Activated CD4-positive, alpha-beta memory T cell treated with anti-CD3 and anti-CD28 coated beads for 36 hours (primary cell): ENCODE measurements at places on chromosomes 5 and 9. TPM values are rescaled to one million over a fixed set of nuclear protein-coding genes. Genes with fewer than 3 reads are reported as not detected.

DNA sequence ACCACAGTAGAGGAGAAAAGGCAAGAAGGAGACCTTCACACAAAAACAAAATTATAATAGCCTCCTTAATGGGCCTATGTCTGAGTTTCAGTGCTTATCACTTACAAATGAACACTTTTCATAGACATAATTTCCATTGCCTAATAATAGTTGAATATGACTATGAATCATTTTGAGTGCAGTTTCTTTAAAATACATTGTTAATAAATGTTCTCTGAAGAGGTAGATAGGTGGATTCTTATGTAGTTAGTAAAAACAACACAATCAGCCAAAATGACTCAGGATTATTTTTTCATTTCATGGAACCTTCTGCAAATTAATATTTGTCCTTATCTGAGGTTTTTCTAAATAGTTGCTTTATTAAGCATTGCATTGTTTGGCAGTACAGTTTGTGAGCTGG lies 45.6 kb downstream of the DAPK1 start:
- no peak overlapping the region for H3K4me3 ChIP-seq
- no peak for DNase-seq
- no peaks in the 10 kb centered on the region for H3K36me3 ChIP-seq
- no peaks in the 10 kb centered on the region for H3K4me1 ChIP-seq
- H3K27ac ChIP-seq: no peak overlapping the region
- H3K27me3 ChIP-seq: no peaks in the 10 kb centered on the region

Gene GPR21
- total RNA-seq: 0.31 TPM

DNA sequence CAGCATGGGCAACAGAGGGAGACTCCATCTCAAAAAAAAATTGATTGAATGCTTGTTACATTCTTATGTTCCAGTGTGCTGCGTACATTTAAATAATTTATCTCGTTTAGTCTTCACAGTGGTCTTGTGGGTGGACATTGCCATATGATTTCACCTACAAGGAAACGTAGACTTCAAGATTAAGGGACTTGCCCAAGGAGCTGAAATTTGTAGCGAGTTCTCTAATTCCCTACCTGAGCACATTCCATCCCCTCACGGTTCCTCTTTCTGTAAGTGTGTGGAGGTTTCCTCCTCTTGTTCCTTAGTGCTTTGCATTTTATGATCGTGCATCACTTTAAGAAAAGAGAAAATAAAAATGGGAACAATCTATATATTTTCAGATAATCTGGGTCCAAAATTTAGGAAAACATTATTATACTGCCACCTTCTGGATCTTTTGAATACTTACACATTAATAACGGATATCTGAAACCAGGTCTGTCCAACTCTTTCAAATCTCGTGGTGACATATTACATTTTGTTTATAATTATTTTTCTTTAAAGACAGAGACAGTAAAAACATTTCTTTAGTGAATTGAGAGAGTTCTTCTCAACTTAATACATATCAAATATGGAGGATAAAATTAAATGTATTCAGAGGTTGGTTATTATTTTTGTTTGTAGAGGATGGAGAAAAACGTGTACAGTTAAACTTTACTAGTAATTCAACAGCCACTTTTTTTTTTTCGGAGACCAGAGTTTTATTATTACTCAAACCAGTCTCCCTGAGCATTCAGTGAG lies 29.9 kb upstream of the C7 start:
- no peak for DNase-seq
- peaks cover 1% of the 10 kb centered on the region for H3K27me3 ChIP-seq
- peaks cover 4% of the 10 kb centered on the region for H3K4me1 ChIP-seq
- no peak overlapping the region for H3K4me3 ChIP-seq

- H3K36me3 ChIP-seq: no peaks in the 10 kb centered on the region
- peaks cover 4% of the 10 kb centered on the region for H3K4me1 ChIP-seq
- no peak overlapping the region for H3K27ac ChIP-seq
- H3K4me3 ChIP-seq: no peak overlapping the region
Measured at GRCh38 chr5:139900546-139901250, 105.1 kb downstream of the PSD2 start.

- DNase-seq: peak; percentile 13
- peaks cover 40% of the 10 kb centered on the region for H3K27me3 ChIP-seq
- no peaks in the 10 kb centered on the region for H3K36me3 ChIP-seq
Measured at GRCh38 chr5:112419164-112419985, at the start of gene EPB41L4A. EPB41L4A (minus strand) TSS chr5:112419277; CDS start chr5:112419039, 238 bp downstream.

DNA sequence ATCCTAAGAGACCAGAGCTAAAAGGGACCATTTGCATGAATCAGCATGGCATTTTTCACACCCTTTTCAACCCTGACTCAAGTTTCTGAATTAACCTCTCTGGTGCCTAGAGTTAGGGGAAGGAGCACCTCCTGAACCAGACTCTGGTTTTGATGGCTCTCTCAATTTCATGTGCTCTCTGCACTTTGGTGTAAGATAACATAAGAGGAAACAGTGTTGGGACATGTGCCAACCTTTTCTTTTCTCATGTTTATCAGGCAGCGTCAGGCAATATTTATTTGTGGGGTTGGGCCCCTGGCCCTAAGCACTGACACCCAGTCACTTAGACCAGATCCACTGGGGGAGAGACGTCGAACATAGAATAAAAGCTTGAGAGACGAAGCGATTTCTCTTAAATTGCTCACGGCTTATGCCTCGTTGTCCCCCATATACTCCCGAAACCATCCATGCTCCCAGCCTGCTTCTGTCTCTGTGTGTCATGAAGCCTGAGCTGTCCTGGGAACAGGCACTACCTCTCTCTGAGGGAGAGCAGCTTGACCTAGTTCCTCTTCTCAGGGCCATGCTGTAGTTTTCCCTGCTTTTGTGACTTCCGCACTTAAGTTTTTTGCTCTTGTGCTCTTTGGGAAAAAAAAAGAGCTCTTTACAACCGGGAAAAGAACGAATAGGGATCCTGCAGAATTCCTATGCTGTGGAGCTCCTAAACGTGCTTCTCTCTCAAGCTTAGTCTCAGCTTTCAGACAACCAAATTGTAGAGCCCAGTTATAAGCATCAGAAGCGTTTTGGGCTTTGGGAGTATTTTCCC lies 195.7 kb downstream of the NR3C1 start:
- H3K4me3 ChIP-seq: no peak overlapping the region
- H3K27me3 ChIP-seq: peaks cover 2% of the 10 kb centered on the region
- peaks cover 2% of the 10 kb centered on the region for H3K36me3 ChIP-seq
- peaks cover 35% of the 10 kb centered on the region for H3K4me1 ChIP-seq
- DNase-seq: no peak

- DNase-seq: no peak
- no peak overlapping the region for H3K27ac ChIP-seq
- no peak overlapping the region for H3K4me3 ChIP-seq
- H3K27me3 ChIP-seq: peaks cover 9% of the 10 kb centered on the region
- H3K4me1 ChIP-seq: no peaks in the 10 kb centered on the region
- H3K36me3 ChIP-seq: no peaks in the 10 kb centered on the region
Measured at GRCh38 chr5:2102819-2103776, 220.4 kb upstream of the IRX4 start.

DNA sequence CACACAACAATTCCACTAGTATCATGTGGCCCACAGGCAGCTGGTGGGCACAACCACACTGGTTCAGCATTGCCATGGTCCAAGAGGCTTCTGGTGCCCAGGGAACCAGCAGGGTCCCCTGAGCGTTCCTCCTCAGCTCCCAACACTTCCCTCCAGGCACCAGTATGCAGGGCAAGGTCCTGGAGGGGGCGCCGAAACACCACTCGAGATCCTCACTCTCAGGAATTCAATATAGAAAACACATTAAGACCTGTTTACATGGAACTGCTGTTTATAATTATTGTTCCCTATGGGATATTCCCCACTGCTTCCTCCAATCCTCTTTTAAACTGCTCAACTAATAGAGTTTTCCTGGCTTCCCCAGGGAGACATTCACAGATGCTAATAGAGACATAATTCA lies 91.9 kb upstream of the GABRP start:
- no peaks in the 10 kb centered on the region for H3K36me3 ChIP-seq
- no peak overlapping the region for H3K27ac ChIP-seq
- no peaks in the 10 kb centered on the region for H3K4me1 ChIP-seq
- no peak overlapping the region for H3K4me3 ChIP-seq
- peaks cover 32% of the 10 kb centered on the region for H3K27me3 ChIP-seq

Gene ZDHHC21
- 6.7 TPM for total RNA-seq

Gene ZNF782
- total RNA-seq: 3.2 TPM

- H3K27ac ChIP-seq: peak overlapping the region; percentile 95
- no peak for DNase-seq
- H3K36me3 ChIP-seq: peaks cover 89% of the 10 kb centered on the region
- no peaks in the 10 kb centered on the region for H3K27me3 ChIP-seq
Measured at GRCh38 chr5:35860686-35861085, 4.0 kb downstream of the IL7R start.

GRCh38 chr5:31106691-31107090 lies 86.8 kb upstream of the CDH6 start:
- no peaks in the 10 kb centered on the region for H3K27me3 ChIP-seq
- H3K4me1 ChIP-seq: no peaks in the 10 kb centered on the region
- H3K4me3 ChIP-seq: no peak overlapping the region
- no peak overlapping the region for H3K27ac ChIP-seq
- DNase-seq: no peak

DNA sequence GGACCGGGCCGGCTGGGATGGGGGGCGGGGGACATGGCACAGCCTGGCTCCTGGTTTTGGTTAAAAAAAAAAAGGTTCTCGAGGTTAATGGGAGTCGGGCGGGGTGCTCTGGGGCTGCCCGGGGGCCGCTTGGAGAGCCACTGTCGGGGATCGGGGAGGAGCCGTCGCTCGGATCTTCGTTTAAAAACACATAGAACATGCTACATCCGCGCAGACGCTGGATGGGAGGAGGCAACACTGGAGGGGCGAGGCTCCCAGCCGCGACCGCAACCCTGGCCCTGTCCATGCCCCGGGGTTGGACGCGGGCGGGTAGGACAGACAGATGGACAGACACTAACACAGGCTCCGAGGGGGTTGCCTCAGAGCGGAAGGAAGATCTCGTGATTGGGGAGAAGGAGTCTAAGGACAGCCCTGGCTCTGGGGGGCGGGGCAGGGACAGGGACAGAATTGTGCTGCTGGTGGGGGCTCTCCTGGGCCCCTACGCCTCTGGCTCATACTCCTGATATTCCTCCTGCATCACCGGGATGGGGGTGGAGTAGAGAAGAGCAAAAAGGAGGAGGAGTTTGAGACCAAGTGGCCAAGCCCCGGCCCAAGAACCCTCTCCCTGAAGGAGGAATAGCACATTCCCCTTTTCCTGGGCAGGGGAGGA lies 9.9 kb downstream of the SNCB start:
- peaks cover 16% of the 10 kb centered on the region for H3K4me1 ChIP-seq
- DNase-seq: no peak
- H3K27me3 ChIP-seq: peaks cover 56% of the 10 kb centered on the region
- H3K27ac ChIP-seq: no peak overlapping the region

DNA sequence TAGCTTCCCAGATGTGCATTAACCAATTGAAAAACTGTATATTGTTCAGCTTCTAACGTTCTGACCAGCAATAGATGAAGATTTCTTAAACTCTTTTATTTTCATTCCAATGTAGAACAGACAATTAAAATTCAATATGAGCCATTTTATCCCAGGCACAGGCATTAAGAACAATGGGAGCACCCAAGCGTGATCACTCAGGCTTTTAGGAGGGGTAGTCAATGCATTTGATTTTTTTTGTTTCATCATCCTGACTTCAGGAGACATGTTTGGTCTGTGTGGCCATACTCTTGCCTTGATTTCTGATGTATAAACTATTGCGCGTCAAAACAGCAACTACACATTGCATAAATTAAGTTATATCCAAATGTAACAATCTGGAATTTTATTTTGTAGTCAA lies 653.0 kb upstream of the RORB start:
- H3K4me1 ChIP-seq: no peaks in the 10 kb centered on the region
- DNase-seq: no peak
- no peaks in the 10 kb centered on the region for H3K27me3 ChIP-seq
- H3K4me3 ChIP-seq: no peak overlapping the region

DNA sequence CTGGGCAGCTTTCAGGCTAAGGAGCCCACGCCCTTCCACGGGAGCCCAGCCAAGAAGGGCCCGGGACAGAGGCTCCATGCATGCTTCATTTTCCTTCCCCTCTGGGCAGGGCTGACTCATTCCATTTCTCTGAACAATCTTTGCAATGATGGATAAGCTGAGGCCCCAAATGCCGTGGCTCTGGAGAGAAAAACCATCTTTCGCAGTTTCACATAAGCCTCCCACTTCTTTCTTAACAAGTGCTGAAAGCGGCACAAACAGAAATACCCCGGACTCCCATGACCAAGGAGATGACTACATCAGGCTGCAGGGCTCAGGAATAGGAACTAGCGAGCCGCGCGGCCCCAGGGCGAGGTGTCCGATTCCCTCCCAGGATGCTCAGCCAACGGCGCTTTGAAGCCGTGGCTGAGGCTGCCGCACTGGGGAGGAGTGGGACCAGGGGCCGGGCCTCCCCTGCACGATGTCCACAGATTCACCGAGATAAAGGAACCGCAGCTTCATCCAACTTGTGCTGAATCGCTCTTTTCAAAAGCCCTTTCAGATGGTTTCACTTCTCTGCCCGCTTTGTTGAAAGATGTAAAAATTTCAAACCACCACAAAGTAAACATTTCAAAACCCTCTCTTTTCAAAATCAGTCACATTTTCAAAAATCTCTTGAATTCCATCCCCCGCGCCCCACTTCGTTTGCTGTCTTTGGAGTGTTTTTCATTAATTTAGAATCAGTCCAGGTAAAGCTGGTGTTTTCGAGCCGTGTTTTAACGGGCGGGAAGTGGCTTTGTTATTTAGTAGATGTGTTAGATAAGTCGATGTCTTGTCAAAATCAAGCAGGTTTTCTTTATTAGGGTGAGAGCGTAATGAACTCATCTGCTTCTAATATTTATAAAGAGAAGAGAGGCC lies 96.5 kb upstream of the LMX1B start:
- peaks cover 57% of the 10 kb centered on the region for H3K27me3 ChIP-seq
- peak; percentile 79 for DNase-seq
- peak overlapping the region; percentile 14 for H3K27ac ChIP-seq

DNA sequence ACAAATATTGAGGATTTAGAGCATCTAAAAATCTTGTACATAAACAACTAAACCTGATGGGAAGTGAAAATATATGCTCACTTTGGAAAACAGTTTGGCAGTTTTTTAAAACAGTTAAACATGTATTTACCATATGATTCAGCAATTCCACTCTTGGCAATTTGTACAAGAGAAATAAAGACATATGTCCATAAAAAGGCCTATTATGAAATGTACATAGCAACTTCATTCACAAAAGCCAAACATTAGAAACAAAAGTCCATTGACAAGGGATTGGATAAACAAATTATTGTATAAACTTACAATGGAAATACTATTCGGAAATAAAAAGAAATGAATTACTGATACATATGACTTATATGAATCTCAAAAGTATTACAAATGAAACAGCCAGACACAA lies 196.2 kb upstream of the SLC24A2 start:
- no peaks in the 10 kb centered on the region for H3K27me3 ChIP-seq
- no peak for DNase-seq
- no peaks in the 10 kb centered on the region for H3K36me3 ChIP-seq
- H3K4me1 ChIP-seq: no peaks in the 10 kb centered on the region
- no peak overlapping the region for H3K27ac ChIP-seq

DNA sequence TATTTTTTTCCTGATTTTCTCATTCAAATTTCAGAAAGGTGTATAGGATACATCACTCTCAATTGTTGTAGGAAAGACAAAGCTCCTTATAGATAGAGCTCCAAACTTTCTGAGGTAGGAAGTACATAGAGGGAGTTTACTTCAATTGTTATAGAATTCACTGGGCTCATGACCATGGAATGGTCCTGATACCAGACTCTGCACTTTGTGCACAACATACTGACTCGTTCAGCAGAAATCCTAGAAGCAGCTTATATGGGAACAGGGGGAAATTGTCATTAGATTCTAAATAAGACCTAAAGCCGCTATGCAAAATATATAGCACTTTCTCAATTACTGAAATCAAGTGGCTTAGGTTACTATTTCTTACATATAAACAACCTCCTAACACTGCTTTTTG lies 240.5 kb upstream of the TUSC1 start:
- no peaks in the 10 kb centered on the region for H3K36me3 ChIP-seq
- no peak for DNase-seq
- no peaks in the 10 kb centered on the region for H3K4me1 ChIP-seq
- no peak overlapping the region for H3K27ac ChIP-seq

Gene SLC4A9
- total RNA-seq: not detected
